ENCODE measurements at places on chromosomes 12 and 14.

- DNase-seq = peak; percentile 4
Observed at GRCh38 chr14:88895116-88895515, 70.7 kb downstream of the TTC8 start.

DNA sequence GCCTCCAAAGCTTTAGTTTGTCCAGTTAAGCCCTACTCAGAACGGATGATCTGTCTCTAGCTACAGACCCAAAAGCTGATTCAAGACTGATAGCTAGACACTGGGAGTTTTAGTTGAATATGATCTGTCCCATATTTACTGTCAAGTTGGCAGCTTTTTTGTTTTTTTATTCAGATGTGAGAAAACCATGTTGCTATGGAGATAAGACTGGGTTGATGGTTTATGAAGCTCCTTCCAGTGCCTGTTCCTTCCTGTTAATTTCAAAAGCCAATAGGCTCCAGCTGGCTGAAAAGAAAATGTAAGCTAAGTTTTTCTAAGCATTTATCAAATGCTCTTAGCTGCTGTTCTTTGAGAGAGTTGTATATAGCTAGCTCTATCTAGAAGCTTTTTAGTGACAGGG is 4.7 kb downstream of the DYNLL1 start:
- no peak for DNase-seq

- no peak for DNase-seq
Observed at GRCh38 chr12:106190581-106190980, 51.8 kb upstream of the NUAK1 start.

DNA sequence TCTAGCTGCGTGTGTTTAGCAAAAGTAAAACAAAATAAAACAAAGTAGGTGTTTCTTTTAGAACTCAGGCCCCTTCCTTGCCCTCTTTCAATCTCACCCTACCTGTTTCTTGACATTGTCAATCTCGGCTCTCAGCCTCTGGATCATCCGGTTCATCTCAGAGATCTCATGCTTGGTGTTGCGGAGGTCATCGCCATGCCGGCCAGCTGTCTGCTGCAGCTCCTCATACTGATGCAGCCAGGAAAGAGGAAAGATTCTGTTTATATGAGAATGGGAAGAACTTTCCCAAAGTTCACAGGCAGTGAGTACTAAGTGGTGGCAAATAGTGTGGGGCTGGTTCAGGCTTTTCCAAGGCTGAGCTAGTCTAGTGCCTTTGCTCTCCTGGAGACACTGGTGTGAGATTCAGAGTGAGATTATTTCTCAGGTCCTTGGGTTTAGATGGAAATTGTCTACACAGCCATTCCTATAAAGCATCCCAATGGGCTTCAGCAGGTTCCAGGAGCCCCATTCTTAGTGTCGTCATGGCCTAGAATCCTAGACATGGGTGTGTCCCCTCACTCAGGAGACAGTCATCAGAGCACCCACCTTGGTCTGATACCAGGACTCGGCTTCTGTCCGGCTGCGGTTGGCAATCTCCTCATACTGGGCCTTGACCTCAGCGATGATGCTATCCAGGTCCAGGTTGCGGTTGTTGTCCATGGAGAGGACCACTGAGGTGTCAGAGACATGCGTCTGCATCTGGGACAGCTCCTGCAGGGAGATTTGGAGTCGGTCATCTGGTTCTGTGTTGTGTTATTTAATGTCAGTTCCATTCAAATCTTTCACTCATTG is 3.0 kb downstream of the KRT5 start:
- no peak for DNase-seq

DNA sequence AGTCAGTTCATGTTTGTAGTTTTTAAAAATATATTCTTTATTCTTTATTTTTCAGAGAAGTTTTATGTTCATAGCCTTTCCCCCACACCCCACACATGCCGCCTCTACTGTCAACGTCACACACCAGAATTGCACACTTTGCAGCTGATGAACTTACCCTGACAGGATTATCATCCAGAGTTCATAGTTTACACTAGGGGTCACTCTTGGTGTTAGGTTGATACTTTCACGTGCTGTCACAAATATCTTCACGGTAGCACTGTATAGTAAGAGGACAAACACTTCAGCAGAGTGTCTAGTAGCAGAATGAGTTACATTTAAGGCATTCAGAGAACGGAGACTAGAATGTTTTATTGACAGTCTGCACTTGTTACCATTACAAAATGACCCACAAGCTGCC is 5.1 kb downstream of the DPPA3 start:
- no peak for DNase-seq

DNA sequence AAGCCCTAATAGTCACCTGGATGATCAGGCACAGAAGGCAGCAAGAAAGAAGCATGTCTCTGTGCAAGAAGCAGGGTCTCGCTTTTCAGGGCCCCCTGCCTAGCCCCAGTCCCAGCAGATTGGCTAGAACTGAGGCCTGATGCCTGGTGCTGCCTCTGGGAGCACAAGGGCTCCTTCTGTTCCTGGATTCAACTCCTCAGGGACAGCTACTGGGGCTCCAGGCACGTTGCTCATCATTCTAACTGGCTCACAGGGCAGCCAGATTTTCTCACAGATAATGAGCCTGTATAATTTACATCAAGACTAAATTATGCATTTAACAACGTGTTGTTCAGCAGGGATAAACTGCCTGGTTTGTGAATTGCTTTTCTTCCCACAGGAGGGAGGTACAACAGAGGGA is 106.5 kb upstream of the PLXNC1 start:
- DNase-seq = no peak

DNA sequence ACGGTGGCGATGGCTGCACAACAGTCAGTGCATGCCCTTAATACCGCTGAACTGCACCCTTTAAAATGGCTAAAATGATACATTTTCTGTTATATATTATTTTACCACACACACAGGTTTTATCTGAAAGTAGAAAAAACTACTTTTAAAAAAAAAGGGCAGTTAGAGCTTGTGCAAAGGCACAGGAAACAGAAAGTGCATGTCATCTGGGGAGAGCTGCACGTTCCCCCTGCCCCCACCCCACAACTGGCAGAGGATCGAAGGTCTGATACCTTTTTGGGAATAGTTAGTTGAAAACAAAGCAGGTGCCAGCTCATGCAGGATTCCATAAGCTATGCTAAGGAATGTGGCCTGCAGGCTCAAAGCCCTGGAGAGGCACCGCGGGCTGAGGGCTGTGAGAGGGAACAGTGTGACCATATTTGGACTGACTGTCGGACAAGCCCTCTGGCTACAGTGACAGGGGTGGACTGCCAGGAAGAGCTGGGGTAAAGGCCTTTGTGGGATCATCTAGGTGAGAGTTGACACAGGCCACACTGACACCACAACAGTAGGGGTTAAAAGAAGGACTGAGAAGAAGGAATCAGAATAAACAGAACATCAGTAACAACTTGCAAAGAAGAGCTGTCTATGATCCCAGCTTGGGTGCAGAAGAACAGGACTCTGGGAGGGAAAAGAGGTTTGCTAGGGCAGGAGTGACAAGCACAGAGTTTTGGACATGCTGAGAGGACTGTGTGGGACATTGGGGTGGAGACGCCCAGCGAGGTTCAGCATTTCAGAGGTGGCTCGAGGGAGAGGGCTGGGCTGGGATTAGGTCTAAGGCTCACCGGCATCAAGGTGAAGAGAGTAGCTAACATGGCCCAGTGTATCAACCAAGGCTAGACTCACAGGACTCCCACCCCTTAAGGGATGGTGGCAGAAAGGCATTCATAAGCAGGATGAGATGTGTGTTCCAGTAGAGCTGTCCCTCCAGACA is 54.6 kb downstream of the ACTN1 start:
- no peak for DNase-seq

GRCh38 chr12:68958322-68958721 is 25.4 kb upstream of the CPM start:
- DNase-seq = no peak

DNA sequence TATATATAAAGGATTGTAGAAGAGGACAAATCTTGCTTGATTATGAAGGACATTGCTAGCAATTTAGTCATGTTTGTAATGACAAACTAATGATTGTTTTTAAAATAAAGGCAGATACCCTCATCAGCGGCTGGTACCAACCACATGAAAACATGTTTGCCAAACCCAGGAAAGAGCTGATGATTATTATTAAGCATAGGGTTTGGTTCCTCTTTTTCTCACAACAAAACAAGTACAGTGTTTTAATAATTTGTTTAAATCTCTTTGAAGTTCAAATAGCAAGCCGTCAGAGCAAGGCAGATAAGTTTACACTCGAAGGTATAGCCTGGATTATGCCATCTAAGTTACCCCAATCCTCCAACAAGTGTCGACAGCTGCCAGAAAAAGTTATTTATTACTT is 5.3 kb upstream of the SINHCAF start:
- no peak for DNase-seq

DNA sequence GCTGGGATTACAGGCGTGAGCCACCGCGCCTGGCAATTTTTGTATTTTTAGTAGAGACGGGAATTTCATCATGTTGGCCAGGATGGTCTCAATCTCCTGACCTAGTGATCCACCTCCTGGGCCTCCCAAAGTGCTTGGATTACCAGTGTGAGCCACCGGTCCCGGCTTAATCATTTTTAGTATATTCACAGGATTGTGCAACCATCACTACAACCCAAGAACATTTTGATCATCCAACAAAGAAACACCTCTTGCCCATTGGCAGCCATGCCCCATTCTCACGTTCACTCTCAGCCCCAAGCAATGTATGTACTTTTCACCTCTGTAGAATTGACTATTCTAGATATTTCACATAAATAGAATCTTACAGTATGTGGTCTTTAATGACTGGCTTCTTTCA is 19.9 kb downstream of the SP1 start:
- no peak for DNase-seq

DNA sequence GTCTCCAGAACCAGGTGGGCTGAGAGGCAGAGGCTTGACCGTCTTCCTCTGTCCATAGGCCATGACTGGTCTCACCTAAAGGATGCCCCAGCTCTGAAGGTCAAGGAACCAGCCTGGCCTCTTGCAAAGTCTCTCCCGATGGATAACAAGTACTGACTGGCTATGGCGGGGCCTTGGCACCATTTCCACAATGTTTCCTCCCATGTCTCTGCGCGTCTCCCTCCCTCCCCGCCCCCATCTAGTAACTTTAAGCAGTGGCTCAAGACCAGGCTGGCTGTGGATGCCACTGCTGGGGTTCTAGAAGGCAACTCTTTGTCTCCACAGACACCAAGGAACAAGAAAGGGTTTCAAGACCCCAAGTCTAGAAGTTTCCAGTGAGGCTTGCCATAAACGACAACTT is 275.5 kb downstream of the DPF3 start:
- DNase-seq = no peak

DNA sequence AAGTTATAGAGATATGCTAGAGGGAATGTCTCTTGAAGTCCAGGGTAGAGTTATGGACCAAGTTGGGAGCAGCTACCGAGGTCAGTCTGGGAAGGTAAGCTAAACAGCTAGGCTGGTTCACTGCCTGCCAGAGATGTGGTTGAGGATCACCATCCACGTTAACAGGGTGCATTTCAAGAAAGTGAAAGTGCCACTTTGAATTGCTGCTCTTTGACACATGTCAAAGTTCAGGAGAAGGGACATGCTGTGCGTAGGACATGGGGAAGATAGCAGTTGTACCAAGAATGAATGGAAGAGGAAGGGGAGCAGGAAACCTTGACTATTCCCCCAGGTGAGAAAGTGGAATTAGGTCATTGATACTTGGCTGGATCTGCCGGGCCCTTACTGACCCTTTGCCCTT is 49.5 kb downstream of the MAX start:
- DNase-seq = no peak

DNA sequence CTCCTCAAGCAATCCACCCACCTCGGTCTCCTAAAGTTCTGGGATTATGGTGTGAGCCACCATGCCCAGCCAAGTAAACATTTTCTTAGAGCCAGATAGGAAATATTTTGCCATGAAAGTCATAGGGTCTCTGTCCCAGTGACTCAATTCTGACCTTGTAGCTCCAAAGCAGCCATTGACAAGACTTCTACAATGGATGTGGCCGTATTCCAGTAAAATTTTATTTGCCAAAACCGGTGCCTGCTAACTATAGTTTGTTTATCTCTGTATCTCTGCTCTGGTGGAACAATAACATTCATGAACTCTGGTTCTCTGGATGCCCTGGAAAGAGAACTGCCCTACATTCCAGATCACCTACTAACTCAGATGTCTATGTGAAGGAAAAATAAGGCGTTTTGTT is 54.6 kb upstream of the USP44 start:
- no peak for DNase-seq

GRCh38 chr12:20463913-20464524 is 95.7 kb downstream of the PDE3A start:
- DNase-seq = no peak

GRCh38 chr12:47752552-47752951 is 6.1 kb downstream of the RAPGEF3 start:
- DNase-seq = peak; percentile 43

- no peak for DNase-seq
Observed at GRCh38 chr14:90580377-90581335, 183.8 kb downstream of the CALM1 start.

- DNase-seq = no peak
Observed at GRCh38 chr14:56195704-56196103, 77.5 kb downstream of the PELI2 start.

GRCh38 chr14:74663884-74664283 is 49.0 kb downstream of the AREL1 start:
- DNase-seq = no peak

DNA sequence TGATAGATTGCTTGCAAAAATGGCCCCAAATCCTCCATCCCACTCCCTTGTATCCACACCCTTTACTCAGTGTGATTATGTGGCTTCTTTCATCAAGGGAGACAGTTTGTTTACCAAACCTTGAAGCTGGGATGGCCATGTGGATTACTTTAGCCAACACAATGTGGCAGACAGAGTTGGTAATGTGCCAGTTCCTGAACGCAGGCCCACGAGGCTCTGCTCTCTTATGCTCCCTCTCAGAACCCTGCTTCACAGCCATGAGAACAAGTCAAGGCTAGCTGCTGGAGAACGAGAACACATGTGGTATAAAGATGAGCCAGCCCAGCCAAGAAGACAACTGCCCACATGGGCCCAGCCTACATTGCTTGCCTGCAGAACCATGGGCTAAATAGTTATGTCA is 162.3 kb downstream of the NDUFA12 start:
- no peak for DNase-seq

- peak; percentile 52 for DNase-seq
Observed at GRCh38 chr12:15152868-15153267, 68.3 kb downstream of the RERG start.

GRCh38 chr12:66916189-66916588 is 237.3 kb upstream of the GRIP1 start:
- DNase-seq = no peak

GRCh38 chr12:39830852-39831520 is 211.4 kb upstream of the ABCD2 start:
- DNase-seq = no peak

- DNase-seq = no peak
Observed at GRCh38 chr14:51605575-51605974, 46.1 kb upstream of the FRMD6 start.

Measured in fibroblast of the conjunctiva (primary cell).